ENCODE measurements at places on chromosomes 16 and 17.

DNA sequence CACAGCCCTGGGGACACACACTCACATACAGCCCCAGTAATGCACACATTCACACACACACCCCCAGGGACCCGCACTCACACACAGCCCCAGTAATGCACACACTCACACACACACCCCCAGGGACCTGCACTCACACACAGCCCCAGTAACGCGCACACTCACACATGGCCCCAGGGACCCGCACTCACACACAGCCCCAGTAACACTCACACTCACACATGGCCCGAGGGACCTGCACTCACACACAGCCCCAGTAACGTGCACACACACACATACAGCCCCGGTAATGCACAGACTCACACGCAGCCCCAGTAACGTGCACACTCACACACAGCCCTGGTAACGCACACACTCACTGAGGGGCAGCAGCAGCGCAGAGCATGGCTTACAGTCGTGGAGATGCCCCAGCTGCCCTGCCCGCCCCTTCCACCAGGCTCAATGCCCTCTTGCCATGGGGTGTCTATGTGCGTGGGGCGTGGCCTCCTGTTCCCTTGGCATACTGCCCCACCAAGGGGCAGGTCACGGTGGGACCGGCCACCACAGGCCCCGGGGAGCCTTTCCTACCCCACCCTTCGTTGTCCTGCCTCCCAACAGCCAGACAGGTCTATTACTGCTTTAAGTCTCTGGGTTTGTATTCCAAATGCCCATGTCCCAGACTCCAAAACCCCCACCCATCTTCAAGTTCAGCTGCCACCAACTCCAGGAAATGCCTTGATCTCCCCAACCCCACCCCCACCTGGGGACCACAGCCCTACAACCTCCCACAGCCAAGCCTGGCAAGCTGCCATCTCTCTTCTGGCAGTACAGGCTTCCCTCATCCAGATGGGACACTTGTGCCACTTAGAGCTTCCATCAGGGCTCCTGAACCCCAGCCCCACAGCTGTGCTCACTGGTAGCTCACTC is 2.7 kb downstream of the CCDC102A start:
- no peak for DNase-seq

DNA sequence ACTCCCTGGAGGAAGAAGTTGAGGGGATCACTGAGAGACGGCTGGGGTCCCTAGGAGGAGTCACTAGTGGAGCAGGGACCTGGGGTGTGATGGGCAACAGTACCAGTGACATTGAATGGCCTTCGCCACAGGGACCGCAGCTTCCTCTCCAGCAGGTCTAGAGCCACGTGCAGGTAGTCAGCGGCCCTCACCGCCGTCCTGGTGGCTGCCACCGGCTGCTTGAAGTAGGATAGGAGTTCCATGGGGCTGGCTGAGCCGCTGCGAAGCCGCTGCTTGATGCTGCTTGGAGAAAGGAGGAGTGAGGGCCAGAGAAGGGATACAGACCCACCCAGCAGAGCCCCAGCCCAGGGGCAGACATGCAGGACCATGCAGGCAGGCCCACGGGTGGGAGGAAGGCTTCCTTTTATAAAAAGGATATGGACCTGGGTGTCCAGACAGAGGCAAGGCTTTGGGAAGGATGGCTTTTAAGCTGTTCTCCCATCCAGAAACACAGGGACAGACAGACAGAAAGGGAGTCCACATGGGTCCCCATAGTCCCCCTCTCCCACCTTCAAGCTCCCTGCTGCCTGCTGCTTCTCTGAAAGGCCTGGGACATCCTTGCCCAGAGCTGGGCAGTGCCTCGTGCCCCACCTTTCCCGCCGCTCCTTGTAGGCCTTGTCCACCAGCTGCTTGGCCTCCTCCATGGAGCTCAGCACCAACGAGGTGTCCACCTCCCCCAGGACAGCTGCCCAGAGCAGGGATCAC is 827 bp downstream of the MPO start:
- DNase-seq = no peak

DNA sequence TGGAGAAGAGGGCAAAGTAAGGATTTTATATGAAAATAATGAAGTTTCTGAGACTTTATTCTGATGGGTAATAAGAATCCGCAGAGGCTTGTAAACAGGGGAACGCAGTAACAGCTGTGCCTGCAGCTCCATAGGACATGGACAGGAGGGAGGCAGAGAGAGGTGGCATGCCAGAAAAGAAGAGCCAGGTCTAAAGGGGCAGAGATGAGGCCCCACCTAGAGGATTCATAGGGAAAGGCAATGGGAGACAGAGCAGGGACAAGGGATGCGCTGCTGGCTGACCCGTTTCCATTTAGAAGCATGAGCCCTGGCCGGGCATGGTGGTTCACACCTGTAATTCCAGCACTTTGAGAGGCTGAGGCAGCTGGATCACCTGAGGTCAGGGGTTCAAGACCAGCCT is 340.3 kb upstream of the CDH5 start:
- DNase-seq = no peak

- DNase-seq = no peak
Measured at GRCh38 chr16:85234310-85235204, 122.3 kb upstream of the CIBAR2 start.

DNA sequence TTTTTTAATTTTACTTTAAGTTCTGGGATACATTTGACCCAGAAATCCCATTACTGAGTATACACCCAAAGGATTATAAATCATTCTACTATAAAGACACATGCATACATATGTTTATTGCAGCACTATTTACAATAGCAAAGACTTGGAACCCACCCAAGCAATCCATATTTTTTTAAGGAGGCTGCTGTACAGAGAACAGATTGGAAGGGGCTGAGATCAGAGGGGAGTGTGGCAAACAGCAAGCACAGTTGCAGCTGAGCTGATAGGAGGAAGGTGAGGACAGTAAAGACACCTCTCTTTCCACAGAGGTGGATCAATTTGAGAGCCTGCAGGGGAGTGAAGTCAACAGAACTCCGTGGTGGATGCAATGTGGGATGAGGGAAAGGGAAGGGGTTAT is 10.2 kb upstream of the TMEM238L start:
- DNase-seq = no peak

DNA sequence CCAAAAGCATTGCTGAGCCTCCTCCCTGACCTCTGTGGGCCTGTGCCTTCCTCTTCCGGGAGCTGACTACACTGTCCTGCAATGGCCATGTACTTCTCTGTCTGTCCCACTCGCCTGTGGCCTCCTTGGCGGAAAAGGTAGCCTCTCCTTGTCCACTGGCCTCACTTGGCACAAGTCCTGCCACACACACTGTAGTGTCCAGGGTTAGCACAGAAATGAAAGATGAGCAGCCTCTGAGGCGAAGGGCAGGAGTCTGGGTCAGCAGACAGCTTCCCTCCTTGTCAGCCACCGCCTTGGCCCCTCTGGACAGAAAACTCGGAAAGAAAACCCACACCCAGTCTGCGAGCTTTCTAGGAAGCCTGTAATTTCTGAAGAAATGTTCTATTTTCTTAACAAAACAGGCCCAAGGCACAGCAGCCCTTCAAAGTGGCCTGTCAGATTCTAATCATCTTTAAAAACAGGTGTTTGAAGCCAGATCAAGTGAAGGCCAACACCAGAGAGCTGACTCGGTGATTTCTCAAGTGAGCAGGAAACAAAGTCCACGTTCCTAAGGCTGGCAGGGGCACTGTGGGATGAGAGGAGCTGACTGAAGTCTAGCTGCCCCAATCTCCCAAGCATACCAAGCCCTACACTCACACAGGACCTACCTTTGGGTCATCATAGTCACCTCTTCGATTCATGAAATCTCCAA is 67.2 kb downstream of the GTF3C1 start:
- no peak for DNase-seq

GRCh38 chr17:82330322-82331239 is 3.0 kb downstream of the SECTM1 start:
- no peak for DNase-seq

DNA sequence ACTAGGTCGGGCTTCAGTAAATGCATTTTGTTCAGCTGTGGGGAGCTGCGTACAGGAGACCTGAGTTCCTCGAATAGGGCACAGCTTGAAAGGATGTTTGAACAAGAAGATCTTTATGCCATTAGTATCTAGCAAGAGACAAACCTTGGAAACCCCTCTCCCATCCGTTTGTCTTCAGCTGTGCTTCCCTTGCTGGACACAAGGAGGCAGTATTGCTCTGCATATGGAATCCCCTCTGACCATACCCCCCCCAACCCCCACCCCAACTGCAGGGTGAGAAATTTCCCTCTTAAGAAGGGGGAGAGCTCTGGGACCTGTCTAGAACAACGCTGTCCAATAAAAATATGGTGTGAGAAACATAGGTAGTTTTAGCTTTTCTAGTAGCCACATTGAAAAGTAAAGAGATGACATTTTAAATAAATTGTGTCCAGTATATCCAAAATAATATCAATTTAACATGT is 1.6 kb downstream of the MRM1 start:
- no peak for DNase-seq

DNA sequence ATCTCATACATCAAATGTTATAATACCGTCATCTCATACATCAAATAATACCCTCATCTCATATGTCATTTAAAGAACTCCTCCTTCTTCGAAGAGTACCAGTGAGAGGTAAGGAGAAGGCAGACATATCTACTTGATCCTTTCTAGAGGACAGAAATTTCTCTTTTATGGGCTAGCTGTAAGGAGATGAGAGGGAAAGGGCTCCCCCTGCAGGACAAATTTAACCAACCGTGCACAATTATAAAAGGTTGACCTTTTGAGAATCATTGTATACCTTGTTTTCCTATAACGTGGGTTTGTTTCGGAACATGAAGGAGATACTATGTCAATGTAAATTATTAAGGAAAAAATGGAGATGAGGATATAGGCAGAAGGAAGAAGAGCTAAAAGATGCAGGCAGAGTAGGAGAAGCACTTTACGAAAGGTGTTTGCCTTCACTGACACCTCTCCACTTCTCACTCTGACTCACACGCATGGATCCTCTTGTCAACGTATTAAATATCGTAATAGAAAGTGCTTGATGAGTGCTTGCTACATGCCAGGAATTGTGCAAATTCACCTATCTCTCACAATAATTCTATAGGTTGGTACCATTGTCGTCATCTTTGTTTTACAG is 465.9 kb upstream of the ERCC4 start:
- DNase-seq = no peak

- no peak for DNase-seq
Measured at GRCh38 chr16:82990155-82990554, 363.4 kb downstream of the CDH13 start.

DNA sequence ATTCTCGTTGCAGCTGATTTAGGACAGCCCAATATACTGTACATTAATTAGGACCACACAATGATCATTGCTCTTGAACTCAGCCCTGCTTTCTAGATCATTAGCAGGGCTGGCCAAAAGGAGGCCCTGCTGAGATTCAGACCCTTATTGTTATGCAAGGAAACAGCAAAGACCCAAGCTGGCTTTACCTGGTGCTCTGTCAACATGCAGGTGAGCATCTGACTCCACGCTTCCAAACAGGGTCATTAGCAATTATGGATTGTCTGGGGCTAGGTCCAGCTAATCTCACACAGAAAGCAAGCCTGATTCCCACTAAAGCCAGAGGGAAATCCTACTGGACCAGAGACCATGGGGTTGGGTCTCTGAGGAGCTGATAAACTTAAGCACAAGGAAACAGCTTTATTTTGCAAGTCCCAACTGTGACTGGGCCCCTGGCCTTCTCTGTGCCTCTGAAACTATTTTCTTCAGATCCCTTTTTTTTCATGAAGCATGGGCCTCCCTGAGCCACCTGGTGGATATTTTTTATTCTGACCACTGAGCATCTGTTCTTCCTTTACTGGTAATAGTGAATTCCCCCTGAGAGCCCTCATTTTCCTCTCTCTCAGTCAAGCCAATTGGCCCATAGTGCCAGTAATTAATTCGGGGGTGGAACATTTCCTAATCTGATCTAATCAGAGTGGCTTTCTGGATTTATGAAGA is 236.1 kb downstream of the GRIN2A start:
- no peak for DNase-seq

- peak; percentile 35 for DNase-seq
Measured at GRCh38 chr17:66414561-66415175, 112.3 kb downstream of the PRKCA start.

GRCh38 chr17:43640491-43641252 is 21.1 kb downstream of the MEOX1 start:
- DNase-seq = no peak

All from GM06990 (cell line).